ENCODE measurements at places on chromosomes 1 and 21.
A peak's percentile ranks its signal among the peaks of the same experiment; 100 is the strongest.

DNA sequence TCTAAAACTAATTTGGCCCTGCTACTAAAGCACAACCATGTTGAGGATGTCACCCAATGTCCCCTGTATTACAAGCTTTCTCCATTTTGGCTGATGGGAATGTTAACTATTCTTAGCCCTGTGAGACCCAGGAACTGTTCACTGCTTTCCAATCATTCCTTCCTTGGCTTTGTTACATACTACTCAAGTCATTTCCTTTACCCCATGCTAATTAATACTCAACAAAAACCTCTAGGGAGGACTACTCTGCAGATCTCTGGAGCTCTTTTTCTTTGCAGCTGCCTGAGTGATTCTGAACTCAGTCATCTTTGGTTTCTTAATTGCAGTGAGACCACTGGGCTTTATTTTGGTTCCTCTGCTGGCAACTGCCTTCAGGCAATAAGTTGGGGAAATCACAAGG lies 23.3 kb upstream of the RPE65 start:
- no peak for DNase-seq

- no peak for DNase-seq
Observed at GRCh38 chr1:183267646-183268431, 81.8 kb downstream of the LAMC2 start.

GRCh38 chr1:194268839-194269238 lies 1082.4 kb upstream of the B3GALT2 start:
- DNase-seq = no peak

- DNase-seq = no peak
Observed at GRCh38 chr1:36080236-36080635, 3.7 kb upstream of the TEKT2 start.

- no peak for DNase-seq
Observed at GRCh38 chr1:57262472-57262871, 161.4 kb downstream of the DAB1 start.

DNA sequence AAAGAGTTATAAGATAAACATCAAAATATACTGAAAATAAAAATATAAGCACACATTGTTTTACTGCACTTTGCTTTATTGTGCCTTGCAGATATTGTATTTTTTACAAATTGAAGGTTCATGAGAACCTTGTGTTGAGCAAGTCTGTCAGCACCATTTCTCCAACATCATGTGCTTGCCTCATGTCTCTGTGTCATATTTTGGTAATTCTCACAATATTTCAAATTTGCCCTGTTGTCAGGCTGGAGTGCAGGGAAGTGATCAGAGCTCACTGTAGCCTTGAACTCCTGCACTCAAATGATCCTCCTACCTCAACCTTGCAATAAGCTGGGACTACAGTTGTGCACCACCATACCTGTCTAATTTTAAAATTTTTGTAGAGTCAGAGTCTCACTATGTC lies 21.3 kb upstream of the CNIH3 start:
- DNase-seq = no peak

- DNase-seq = no peak
Observed at GRCh38 chr1:110228381-110228780, 18.3 kb downstream of the KCNC4 start.

DNA sequence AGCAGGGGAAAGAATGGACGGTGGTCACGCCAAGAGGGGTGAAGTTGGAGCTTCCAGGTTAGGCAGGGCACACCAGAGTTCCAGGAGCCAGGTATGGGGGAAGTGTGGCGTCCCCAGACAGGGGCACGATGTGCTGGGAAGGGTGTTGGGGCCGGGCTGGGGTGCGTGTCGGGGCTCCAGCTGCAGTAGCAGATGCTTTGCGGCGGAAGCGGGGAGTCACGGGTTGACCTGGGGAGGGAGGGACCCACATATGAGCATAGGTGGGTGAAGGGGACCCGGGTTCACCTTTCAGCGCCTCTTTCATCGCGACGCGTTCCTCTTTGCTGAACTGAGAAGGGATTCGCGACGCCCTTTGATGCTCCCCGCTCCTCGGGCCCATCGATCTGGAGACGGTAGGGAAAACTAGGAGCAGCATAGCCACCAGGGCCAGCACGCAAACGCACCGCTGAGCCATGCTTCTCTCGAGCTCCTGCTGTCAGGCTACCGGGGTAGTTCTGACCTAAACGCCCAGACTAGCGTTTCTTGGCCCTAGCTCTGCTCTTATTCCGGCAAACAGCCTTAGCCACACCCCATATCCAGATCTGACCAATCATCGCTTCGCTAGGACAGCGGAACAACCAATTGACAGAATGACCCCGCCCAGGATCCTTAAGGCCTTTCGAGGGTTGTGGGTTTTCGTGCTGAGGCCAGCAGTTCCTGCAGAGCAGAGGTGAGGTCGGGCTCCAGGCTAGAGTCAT lies at the start of gene PM20D1:
Gene PM20D1 (minus strand): TSS at position 514 of the 737 bp plus-strand sequence. CDS start 60 bp downstream, at position 454.
- peak; percentile 53 for DNase-seq

- no peak for DNase-seq
Observed at GRCh38 chr1:12548973-12549459, 69.0 kb downstream of the DHRS3 start.

DNA sequence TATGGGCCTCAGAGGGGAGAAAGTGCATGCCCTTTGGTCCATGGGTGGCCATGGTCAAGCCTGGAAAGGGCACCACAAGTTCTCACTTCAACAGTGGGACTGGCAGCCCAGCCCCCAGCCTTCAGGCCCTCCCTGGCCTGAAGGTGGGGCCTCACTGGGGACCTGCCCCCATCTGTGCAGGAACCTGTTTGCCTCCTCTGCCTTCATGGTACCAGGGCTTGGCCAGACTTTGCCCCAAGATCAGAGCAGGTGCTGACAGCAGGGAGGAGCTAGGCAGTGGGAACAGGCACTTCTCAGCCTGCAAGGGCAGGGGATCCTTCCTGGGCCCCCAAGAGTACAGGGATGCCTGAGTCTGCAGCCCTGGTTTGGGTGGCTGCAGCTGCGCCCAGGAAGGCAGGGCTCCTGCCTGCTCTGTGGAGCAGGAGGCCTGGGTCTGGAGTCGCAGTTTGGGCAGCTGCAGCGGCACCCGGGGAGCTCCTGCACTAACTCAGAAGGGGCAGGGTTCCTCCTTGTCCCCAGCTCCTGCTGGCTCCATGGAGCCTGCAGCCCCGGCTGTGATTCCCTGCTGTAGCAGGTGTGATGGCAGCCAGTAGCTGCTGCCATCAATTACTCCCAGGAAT lies 460.1 kb upstream of the NCAM2 start:
- DNase-seq = no peak

GRCh38 chr1:84374991-84375696 lies 23.1 kb upstream of the DNASE2B start:
- DNase-seq = no peak

DNA sequence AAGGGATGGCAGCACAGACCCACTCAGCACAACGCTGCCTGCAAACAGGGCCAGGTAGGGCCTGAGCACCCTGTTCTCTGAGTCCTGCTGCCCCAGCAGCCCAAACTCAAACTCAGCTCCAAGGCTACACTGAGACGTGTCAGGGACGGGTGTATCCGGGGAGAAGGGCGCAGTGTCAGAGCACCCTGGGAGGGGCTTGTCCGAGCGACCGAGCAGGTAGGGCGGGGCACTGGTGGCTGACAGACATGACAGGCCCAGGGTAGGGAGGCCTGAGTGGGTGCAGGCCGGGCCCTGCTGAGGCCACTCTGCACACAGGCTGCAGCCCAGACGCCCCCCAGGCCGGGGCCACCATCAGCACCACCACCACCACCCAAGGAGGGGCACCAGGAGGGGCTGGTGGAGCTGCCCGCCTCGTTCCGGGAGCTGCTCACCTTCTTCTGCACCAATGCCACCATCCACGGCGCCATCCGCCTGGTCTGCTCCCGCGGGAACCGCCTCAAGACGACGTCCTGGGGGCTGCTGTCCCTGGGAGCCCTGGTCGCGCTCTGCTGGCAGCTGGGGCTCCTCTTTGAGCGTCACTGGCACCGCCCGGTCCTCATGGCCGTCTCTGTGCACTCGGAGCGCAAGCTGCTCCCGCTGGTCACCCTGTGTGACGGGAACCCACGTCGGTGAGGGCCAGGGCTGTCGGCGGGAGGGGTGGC lies 5.5 kb downstream of the SCNN1D start:
- no peak for DNase-seq

DNA sequence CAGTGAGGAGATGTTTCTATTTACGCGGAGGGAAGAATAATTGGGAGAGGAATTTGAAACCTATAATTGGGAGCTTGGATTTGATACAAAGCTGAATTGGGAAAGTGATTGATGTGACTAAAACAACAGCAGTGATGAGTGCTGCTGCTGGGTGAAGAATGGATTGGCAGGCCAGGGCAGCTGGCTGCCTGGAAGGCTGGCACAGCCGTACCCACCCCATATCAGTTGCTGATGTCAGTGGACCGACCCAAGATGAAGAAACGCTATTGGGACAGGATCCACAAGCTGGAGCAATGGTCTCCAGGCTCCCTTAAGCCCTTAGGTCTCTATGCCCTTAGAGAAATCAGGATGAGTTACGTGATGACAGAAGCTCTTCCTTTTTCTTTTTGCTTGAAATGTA lies 47.4 kb downstream of the GRIK1 start:
- DNase-seq = no peak

Measured in esophagus squamous epithelium (tissue), 5 donors.